ENCODE measurements at places on chromosomes 6 and 20.

DNA sequence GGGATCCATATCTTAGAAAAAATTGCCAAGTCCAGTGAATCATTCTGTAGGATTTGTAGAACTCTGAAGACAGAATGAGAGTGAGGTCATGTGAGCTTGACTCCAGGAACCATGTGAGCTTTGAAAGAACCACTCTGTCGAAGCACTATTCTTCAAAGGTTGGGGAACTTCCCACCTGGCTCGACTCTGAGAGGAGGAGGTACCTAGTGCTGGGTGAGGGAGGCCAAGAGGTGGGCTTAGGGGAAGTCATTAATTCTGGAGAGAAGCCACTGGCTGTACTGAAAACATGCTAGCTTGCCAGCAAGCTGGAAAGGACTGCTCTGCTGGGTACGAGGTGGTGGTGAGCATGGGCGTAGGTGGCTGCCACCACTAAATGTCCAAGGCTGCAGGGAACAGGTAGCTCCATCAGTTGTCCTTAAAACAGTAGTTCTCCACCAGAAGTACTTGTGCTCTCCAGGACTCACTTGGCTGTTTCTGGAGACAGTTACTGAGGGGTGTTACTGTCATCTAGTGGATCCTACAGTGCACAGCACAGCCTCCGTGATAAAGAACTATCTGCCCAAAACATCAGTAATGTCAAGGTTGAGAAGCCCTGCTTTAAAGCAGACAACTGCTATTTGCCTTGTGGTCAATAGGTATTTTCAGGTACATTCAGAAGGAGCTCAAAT, 34.7 kb upstream of the SYNJ2 start:
- DNase-seq, result peak; percentile 33

- DNase-seq, result no peak
Observed at GRCh38 chr6:100665041-100665380, 200.3 kb upstream of the SIM1 start.

DNA sequence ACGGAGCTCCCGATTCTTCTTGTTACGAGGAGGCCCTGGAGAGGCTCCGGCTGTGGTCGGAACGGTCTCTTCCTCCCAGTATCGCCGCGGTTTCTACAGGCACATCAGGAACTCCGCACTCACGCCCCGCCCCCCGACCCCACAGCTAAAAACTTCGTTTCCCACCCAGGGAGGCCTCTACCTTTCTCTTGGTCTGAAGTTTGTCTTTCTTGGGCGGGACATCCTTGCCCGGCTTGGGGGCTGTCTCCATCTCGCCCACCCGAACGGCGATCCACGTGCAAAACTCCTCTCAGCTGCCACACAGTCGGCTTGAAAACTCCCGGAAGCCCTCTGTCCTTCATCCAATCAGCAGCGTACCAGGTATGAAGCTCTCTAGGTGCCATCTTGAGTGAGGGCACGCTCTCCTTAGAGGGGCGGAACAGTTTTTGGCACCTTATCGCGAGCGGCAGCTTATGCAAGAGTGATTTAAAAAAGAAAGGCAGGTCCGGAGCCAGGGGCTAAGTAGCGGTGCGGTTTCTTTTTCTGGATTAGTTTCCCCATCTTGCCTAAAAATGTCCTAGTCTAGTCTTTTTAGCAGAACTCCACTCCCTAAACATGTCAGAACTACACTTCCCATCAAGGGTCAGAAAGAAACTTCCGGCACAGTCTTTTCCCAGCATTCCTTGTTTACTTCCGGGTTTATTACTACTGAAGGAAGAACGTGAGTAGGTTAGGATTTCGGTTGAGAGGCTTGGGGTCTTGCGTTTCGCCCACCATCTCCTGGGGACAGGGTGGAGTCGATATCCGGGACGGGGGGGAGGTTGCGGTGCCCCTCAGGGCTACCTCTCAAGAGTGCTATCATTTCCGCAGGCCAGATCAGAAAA, at the start of the genes PFDN6 and WDR46:
TSS of gene PFDN6 (plus strand) at position 681 of the 863 bp plus-strand sequence. CDS start 256 bp downstream, outside the sequence.
TSS of gene WDR46 (minus strand) at position 319 of the 863 bp plus-strand sequence. CDS start at position 250, 69 bp downstream.
- DNase-seq, result peak; percentile 88

DNA sequence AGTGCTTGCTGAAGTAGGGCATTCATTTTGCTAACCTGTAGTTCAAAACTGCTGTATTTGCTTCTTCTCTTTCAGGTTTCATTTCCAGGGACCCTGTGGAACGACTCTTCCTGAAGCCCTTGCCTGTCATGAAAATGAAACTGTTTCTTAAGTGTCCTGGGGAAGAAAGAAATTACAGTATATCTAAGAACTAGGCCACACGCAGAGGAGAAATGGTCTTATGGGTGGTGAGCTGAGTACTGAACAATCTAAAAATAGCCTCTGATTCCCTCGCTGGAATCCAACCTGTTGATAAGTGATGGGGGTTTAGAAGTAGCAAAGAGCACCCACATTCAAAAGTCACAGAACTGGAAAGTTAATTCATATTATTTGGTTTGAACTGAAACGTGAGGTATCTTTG, 3.4 kb upstream of the NOL7 start:
- DNase-seq, result no peak
